Stimulated activated CD8-positive, alpha-beta memory T cell treated with anti-CD3 and anti-CD28 coated beads, Interleukin-2, amount 100 ng/mL, for 1 hour (primary cell): ENCODE measurements at places on chromosomes 3 and 15.

GRCh38 chr3:134216851-134217250 is 33.8 kb downstream of the RYK start:
- no peak for DNase-seq

DNA sequence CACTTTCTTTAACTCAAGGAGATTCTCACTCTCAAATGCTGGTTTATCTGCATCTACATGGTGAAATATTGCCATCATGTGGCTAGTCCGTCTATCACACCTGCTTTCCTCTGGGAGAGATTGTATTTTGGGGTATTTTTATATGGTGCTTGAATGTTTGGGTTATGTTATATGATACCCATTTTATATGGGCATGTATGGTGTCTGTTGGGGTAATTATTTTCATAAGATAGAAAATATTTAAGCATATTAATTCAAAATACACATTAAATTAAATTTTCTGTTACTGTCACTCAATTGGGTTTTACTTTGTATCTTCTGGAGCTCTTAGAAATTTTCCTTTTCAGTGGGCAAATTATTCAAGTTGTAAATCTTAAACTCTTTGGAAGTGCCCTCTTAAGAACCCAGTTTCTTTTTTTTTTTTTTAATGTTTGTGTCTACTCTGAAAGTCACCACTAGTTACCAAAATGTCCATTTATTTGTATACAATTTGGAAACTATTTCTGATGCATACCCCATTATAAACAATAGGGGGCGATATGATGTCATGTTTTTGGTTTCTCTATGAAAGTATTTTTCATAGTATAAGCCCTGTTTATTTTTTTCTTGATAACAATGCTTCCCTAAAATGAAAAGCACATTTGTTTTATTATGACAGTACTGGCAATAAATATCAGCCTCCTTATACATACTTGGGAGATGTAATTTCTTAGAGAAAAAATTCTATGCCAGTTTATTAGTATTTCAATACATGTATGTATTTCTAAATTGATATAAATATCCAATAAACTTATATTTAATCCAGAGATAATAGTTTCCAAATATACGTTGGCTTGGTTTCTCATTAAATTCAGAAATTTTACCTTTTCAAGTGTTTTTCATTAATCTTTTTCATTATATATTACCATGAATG is 36.1 kb upstream of the PLSCR5 start:
- no peak for DNase-seq

- DNase-seq: no peak
Measured at GRCh38 chr3:45552031-45552793, 42.3 kb upstream of the LIMD1 start.

DNA sequence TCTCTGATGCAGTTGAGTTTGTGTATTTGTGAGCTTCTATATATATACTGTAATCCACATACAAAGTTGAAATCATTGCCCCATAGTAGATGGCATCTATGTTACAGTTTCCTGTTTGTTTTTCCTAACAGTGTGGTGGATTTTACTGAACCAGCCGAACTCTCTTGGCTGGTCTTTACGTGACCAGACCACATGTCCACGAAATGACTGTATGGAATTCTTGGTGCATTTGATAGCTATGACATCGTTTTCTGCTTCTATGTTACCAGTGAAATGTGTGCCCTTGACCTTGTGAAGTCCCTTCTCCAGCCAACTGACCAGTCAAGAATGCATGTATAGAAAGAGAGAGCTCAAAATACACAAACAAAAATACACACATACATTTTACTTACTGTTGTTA is 1.8 kb downstream of the KCNMB2 start:
- DNase-seq: no peak

DNA sequence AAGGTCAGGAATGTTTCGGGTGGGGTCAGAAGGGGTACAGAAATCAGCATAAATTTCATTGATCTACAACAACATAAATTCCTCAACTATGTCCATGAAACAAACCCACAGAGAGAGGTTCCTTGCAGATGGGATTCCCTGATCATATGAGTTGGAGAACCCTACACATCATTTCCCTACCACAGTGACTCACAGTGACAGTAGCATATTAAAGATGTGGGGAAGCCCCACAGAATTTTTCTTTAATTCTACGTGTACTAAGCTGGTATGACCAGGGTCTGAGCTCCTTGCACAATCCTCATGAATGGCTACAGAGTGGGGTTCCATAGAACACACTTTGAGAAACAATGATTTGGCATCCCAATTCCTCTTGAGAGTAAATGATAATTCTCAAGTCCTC is 116.9 kb upstream of the RAD18 start:
- DNase-seq: no peak

DNA sequence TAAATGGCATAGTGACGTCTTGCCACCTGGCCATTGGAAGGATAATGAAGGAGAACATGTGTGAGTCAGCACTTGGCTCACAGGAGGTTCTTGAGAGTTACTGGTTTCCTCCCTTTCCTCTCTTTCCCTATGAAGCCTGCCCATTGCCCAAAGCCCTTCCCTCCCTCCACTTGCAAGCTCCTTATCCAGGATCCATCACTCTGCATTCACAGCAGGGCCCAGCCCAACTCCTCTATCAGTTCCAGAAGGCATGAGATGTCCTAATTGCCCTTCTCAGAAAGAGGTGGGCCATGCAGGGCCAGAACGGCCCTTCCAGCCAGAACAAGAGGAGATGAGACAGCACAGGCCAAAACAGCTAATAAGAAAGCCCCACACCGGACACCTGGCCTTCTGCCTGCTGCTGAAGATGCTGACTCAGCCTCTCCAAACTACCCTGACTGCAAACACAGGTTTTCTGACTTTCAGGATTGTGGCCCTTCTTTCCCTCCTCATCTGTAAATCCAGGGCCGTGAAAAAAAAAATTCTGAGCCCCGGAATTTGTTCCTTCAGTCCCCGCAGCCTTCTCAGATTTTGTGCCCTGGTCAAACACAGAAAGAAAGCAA is 29.7 kb downstream of the HAPLN3 start:
- DNase-seq: no peak

- DNase-seq: no peak
Measured at GRCh38 chr15:63232405-63232804, 43.0 kb downstream of the RAB8B start.

GRCh38 chr3:128247666-128248409 is 94.6 kb downstream of the EEFSEC start:
- no peak for DNase-seq

DNA sequence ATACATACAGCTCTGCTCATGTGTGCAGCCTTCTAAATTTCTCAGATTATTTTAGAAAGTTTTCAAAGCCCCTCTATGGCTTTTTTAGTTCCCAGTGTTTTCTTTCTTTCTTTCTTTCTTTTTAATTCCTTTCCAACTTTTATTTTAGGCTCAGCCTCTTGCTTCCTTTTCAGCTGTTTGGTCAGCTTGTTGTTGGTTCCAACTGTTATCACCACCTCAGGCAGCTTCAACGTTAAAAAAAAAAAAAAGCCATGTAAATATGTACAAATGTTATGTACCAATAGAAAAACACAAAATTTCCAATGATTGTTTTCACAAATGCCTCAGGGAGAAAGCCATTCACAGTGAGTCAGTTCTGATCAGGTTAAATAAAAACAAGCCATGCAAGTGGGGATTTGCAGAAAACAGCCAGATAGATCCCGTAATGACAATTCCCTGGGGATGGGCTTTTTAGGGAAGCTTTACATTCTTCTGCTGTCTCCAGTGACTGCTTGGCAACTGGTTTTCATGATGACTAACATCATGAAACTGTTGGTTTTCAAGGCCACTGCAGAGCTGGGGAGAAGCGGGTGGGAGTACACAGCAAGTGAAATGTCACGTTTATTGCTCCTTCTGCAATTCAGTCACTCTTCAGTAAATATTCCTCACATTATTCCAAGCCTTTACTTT is 908.4 kb downstream of the EPHA3 start:
- DNase-seq: no peak

DNA sequence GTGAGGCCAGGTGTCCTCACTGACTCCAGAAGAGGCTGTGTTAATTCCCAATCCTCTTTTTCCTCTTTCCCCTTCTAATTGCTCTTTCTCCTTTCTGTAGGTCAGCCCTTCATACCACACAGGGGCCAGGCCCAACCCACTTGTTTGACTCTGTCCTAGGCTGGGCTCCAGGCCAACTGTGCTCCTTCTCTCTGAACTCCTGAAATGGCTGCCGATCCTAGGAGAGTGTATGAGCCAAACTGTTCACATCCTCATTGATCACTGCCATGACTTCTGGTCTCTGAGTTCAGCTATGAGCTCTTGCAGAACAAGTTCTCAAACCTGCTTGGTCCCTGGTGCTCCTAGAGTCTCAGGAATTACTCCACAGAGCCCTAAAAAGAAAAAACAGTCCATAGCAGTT is 145.1 kb downstream of the VGLL4 start:
- no peak for DNase-seq

- no peak for DNase-seq
Measured at GRCh38 chr15:70523616-70524015, 239.7 kb downstream of the UACA start.

GRCh38 chr15:40825661-40826422 is 2.7 kb downstream of the PPP1R14D start:
- DNase-seq: no peak

DNA sequence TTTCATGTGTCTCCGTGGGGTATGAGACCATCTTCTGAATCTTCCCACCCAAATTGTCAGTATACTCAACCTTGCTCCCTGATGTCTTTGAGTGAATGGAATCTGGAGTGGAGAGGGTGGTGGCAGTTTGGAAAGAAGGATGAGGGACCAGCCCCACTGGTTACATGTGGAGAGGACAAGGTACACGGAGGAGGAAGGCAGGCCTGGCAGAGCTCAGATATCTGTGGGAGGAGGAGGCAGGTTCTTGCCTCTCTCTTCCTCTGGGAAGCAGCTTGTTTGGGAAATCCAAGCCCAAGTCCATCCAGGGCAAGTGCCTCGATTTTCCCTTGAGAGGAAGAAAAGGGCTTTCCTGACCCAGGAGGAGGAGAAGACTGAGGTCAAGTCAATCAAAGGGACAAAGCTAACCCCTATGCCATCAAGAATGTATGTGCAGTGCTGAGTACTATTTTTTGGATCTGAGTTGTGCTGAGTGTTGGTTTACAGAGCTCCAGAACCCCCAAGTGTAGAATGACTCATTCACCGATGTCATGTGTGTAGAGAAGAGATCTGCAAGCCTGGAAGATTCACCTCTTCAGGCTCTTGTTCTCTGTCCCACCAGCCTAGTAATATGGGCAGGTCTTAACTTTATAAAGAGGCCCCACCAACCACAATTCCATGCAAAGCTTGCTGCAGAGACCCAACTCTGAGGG is 19.8 kb upstream of the LOXL1 start:
- DNase-seq: no peak

GRCh38 chr15:50265620-50266019 is at the start of gene HDC:
Gene HDC (minus strand): TSS chr15:50265726. CDS start chr15:50265623, 103 bp downstream.
- DNase-seq: no peak

GRCh38 chr15:39640665-39641064 is 59.8 kb downstream of the THBS1 start:
- DNase-seq: no peak

GRCh38 chr15:66679061-66679656 is 22.9 kb upstream of the SMAD6 start:
- no peak for DNase-seq

DNA sequence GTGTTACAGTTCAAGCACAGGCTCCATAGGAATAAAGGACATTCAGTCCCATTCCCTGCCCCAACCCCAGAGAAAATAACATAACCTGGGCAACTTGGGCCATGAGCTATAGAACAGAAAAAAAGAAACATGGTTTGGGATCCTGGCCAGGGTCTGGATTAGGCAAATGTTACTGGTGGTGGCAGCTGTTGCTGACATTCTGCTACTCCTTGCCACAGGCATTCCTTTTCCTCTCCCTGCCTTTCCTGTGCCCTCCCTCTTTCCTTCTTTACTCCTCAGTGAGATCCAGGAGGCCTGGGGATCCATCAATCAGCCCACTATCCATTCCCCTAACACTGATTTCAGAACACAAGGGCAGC is 129.1 kb downstream of the NTRK3 start:
- DNase-seq: no peak

DNA sequence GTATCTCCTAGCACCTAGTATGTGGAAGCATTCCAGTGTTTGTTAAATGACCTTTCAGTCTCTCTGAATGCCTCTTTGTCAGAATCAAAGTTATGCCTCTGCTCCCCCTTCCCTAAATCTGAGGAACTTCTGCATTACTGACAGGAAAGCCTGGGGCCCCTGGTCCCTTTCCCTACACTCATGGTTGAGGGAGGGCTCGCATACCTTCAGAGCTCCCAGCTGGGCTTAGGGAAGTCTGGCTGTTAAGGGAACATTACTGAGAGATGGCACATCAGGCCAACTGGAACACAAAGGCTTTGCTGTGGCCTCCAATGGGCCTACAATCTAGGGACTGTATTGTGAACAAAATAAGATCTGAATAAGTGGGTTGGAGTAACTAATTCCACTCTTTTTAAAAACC is 10.3 kb downstream of the PKM start:
- DNase-seq: no peak

DNA sequence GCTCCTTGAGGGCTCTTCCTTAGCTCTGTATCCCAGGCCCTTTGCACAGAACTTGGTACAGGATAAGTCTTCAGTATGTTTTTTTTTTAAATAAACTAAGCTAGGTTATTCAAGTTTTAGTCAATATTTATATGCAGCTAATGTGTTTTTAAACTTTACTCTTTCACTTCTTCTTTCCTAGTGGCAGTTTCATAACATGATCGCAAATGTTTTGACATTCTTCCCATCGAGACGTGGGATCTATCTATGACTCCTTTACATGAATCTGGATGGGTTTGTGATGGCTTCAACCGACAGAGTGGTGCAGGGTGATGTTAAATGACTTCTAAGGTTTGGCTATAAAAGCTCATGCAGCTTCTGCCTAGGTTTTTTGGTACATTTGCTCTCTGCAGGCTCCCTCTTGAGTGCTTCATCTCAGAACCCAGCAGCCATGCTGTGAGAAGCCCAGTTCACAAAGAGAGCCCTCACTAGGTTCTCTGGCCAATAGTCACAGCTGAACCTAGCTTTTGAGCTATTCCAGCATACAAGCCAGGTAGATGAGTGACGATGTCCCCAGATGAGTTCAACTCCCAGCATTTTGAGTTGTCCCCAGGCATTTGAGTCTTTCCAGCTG is 13.5 kb upstream of the MECOM start:
- DNase-seq: no peak

- no peak for DNase-seq
Measured at GRCh38 chr3:128780101-128780837, 54.3 kb downstream of the RAB7A start.

GRCh38 chr3:55629432-55629831 is 142.3 kb upstream of the WNT5A start:
- DNase-seq: no peak

DNA sequence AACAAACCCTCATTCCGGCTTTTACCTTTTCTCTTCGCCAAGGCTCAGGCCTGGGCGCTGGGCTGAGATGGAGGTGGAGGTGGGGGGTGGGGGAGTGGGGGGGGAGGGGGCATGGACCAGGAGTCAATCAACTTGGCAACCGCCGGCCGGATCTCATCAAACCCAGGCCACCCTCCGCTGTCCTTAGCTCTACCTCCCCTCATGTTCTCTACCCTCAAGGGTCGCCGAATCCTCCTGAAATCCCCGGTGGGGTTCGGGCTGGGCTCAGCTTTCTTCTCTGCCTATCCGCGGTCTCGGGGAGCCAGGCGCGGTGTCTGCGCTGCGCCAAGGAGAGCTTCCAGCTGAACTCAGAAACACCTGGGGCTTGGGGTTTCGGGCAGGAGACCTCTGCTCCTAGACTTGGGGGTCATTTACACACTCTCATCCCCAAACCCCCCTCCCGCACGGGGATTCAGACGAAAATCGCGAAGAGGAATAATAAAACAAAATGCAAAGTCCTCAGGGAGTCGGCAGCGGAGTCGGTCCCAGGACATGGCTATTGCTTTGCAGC is 2.5 kb downstream of the ONECUT1 start:
- DNase-seq: no peak

GRCh38 chr3:51975852-51976549 is 1.1 kb downstream of the ABHD14A start:
- DNase-seq: no peak

- DNase-seq: no peak
Measured at GRCh38 chr15:90840954-90841353, 27.4 kb upstream of the FURIN start.
